ENCODE measurements at places on chromosomes 12 and 14.

DNA sequence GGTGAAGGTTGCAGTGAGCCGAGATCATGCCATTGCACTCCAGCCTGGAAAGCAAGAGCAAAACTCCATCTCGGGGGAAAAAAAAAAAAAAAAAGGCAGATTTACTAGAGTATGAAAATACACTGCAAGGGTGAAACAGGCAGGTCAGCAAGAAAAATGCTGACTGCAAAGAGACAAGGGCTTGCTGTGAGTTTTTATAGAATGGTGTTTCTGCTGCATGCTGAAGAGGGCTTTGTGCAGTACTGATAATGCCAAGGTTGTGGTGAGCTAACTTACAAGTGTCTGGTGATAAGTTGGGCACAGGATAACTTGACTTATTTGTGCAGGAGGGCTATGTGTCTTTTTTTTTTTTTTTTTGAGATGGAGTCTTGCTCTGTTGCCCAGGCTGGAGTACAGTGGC, 25.9 kb upstream of the SRP54 start:
- DNase-seq: no peak

- no peak for DNase-seq
Observed at GRCh38 chr12:64950711-64951298, 126.4 kb downstream of the TBC1D30 start.

DNA sequence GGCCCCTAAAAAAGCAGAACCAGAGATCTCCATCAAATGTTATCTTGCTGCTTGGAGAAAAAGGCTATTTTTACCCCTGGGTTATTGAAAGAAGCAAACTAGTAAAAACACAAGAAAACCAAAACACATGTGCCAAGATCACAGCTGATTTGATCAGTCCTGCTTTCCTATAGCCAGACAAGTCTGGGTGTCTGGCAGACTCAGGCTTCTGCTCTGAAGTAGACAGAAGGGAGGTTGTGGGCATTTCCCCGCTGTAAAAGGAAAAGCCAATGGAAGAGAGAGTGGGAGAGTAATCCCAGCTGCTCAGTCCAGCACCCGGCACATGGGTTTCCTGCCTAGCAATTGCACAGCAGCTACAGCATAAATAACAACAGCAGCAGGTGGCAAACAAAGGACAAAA, 177.9 kb downstream of the PHLDA1 start:
- DNase-seq: no peak

DNA sequence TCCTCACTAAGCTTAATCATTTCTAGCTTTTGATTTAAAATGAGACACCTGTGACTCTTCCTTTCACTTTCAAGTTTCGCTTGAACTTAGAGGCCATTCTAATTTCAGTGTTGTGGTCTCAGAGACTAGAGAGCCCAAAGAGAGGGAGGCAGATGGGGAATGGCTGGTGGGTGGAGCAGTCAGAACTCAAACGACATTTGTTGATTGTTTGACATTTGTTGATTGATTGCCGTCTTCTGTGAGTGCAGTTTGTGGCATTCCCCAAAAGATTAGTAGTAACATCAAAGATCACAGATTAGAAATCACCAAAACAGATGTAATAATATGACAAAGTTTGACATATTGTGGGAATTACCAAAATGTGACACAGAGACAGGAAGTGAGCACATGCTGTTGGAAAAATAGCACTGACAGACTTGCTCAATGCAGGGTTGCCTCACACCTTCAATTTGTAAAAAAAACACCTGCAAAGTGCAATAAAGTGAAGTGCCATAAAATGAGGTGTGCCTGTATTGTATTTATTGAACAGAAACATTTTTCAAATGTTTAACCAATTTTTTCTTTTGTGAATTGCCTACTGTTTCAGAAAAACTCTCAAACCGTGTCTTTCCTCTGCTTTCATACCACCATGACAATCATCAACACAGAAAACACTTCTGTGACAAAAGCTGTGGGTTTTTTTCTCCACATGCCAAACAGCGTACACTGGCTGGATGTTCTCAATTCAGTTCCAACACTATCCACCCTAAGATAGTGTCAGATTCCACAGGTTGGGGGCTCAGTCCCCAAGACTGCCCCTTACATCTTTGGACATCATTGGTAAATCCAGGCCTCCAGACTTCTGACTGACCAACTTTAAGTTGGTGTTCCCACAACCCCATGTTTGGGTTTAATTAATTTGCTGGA, 376.3 kb upstream of the RGS6 start:
- DNase-seq: no peak
